ENCODE measurements at places on chromosomes 7 and 10.

- DNase-seq: no peak
Observed at GRCh38 chr7:128938544-128939074, 882 bp downstream of the IRF5 start.

- peak; percentile 28 for DNase-seq
Observed at GRCh38 chr7:25032774-25033743, 53.1 kb upstream of the OSBPL3 start.

GRCh38 chr7:137032436-137032835, 164.0 kb downstream of the CHRM2 start:
- DNase-seq: no peak

GRCh38 chr7:95481271-95482165, 4.2 kb upstream of the ASB4 start:
- no peak for DNase-seq

GRCh38 chr10:51629934-51630639, 69.3 kb downstream of the CSTF2T start:
- DNase-seq: peak; percentile 67

DNA sequence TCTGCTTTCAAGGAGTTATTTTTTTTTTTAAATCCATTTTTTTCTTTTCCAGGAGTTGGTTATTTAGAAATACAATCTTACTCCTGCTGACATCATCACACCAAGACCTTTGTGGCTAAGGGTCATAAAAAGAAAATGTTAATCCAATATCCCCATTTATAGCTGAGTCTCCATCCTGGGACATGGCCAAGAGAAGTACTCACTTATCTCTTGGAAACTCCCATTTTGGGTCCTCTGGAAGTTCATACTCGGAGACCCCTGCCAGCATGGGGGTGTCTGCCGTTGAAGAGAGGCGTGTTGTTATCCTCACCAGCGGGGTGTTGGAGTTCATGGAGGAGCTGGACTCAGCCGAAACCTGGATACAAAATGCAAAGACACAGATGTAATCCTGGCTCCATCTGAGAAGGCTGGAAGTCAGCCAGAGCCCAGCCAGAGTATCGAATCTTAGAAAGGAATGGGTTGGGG, 94.6 kb downstream of the FGFR2 start:
- DNase-seq: peak; percentile 36

DNA sequence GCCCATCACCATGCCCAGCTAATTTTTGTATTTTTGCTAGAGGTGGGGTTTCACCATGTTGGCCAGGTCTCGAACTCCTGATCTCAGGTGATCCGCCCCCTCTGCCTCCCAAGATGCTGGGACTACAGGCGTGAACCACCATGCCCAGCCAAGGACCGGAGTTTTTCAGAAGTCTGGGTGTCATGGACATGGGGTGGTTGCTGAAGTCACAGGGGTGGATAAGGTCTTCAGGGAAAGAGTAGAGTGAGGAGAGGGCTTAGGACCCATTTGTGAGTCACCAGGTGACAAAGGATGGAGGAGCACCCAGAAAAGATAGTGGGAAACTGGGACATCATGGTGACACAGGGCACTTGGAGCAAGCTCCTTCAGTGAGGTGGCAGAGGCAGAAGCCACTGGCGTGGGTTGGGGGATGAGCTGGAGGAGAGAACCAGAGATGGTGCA, 2.8 kb upstream of the GPRIN2 start:
- no peak for DNase-seq

DNA sequence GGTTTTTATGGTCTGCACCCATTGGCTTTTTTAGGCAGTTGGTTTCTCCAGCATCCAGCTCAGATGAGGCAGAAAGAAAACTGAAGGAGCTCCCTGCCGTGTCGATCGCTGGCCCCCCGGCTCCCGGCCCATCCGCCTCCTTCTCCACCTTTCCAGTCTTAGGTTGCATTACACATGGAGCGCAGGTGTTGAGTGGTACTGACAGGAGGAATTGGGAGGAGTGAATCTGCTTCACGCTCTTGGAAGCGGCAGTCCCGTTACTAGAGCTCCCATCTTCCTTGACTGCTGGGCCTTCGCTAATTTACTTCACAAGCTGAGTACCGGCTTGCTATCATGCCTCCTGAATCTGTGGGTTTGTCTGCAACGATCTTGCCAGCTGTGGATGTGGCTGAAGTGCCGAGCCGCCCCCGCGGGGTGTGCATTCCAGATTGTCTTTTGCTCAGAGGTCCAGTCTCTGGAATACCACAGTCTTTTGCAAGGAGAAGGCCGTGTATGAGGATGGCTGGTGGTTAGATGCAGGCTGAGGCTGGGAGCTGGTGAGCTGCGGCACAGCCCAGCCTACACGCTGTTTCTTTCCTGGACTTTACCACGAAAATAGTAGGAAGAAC, 17.1 kb downstream of the IQCE start:
- peak; percentile 36 for DNase-seq

- no peak for DNase-seq
Observed at GRCh38 chr7:91520645-91521044, 256.4 kb downstream of the FZD1 start.

DNA sequence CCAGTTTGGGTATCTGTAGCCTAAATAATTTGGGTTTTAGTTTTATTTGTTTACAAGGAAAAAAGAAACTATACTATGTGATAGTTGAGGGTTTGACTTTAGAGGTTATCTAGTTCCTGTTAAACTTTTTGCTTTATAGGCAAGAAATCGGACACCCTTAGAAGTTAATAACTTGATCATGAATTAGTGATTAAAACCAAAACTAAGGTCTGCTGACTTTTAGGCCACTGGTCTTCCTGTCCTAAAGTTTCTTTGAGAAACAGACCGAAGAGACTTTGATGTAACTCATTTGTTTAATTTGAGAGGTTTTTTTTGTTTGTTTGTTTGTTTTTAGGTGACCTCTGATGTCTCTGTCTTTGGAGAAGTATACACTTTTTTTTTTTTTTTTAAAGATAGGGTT, 59.7 kb downstream of the PHTF2 start:
- DNase-seq: no peak

DNA sequence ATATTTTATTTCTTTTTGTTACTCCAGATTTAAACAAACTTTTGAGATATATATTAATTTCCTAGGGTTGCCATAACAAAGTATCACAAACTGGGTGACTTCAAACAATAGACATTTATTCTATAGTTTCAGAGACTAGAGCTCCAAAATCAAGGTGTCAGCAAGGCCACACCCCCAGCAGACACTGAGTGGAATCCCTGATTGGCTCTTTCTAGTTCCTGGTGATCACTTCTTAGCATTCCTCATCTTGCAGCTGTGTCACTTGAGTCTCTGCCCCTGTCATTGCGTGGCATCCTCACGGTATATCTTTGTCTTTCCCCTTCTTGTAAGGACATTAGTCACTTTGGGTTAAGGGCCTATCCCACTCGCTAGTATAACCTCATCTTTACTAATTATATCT, 7.6 kb upstream of the SLC26A3 start:
- DNase-seq: no peak

DNA sequence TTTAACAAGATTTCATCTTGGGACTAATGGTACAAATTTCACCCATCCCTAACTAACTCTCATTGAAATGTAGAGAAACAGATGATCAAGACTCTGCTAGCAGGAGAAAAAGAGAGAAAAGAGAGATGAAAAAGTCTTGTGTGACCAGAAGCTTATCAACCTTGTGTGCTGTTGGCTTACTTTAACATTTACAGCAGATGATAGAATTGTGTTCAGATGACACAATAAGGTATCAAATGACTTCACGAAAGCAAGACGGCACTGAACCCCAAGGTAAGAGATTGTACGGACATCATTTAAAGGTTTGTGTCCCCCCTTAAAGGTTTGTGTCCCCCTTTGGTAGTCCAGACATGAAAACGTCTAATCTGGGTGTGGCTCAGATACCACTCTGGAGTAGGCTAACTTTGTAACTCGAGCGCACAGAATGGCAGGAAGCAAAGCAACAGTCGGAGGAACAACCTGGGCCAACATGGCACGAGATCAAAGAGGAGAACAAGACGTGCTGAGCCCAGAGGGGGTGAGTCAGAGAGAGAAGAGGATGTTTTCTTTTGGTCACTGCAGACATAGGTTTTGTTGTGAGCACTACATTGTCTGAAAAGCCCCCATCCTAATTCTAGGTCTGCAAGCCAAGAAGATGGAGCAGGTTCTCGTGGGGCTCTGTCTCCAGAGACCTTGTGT, 10.4 kb upstream of the LMBR1 start:
- DNase-seq: peak; percentile 35

DNA sequence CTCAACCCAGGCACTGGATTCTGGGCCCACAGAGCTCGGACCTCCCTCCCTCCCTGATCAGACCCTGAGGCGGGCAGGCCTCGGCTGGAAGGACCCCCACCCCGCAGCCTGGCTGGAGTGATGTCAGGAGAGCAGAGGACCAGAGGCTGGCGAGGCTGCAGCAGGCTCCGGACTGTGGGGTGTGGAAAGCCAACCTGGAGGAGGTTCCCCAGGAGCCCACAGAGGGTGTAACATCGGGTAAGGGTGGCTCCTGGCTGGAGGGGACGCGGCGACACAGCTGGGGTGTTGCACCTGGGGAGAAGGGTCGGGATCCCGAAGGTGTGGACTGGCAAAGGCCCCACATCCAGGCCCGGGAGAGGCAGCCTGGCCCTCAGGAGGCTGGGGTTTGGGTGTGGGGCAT, 8.9 kb upstream of the MICALL2 start:
- DNase-seq: no peak

DNA sequence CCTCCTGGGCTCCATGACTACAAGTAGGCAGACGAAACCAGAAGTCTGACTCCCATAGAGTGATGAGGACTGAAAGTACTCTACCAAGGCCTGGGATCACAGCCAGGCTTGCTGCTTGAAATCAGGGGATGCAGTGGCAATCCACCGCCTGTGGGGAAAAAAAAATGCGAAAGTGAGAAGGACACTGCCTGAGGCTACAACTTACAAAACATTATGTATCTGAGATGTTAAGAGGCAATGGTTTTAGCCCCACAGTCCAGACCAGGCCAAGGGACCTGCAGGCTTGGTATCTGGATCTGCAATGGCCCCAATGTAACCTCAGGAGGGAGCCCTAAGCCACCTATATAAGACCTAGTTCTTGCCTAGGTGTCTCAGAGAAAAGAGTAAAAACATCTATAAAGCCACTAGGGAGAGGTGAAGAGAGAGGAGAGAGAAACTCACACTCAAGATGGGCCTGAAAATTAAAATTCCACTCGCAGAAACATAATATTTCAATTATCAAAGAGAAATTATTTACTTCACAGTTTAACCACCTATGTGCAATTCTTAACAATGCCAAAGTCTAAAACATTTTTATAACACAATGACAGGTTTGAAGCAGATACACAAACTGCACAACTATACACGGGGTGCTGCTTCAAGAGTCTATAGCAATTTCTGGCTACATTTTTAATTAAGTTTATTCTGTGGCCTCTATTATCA, 13.9 kb downstream of the DNAJC1 start:
- DNase-seq: peak; percentile 56

- no peak for DNase-seq
Observed at GRCh38 chr7:134767520-134768168, 11.8 kb upstream of the CALD1 start.

DNA sequence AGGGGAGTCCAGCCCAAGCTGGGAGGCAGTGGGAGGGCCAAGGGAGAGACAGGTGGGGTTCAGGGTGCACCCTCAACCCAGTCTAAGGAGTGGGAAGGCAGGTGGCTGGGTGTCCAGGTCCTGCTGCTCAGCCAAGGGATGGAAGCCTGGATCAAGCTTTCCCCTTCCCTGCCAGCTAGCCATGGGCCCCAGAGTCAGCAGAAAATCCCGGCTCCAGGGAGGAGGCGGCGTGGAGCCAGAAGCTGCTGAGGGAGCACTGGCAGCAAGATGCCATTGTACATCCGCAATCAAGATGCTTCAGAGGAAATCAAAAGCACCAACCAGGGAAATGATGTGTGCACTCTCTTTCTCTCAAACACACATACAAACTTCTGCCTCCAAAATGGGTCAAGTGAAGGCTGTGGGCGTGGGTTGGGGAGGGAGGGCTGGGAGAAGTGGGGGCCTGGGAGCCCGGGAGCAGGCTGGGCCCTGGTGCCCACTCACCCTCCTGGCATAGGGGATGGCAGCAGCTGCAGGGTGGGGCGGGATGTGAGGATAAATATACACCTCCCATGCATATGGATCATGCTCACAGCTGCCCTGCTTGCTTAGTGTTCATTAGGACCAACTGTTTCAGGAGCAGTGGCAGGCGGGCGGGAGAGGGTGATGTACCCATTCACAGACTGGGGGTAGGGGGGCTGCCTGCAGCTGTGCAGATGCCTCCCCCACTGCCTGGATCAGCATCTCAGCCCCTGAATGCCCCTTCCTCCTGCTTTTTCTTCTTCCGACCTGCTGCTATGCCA, 24.2 kb downstream of the TRIM8 start:
- no peak for DNase-seq

- no peak for DNase-seq
Observed at GRCh38 chr10:71877821-71878220, 26.8 kb upstream of the PSAP start.

GRCh38 chr10:96714031-96714590, 6.2 kb downstream of the PIK3AP1 start:
- peak; percentile 13 for DNase-seq

- DNase-seq: peak; percentile 34
Observed at GRCh38 chr10:34255035-34255434, 560.1 kb downstream of the PARD3 start.

GRCh38 chr10:96374639-96374984, 15.8 kb upstream of the OPALIN start:
- DNase-seq: no peak

GRCh38 chr10:102395400-102396316, at the start of gene NFKB2:
TSS of gene NFKB2 (plus strand) at chr10:102395705. CDS start at chr10:102395960, 255 bp downstream.
- DNase-seq: peak; percentile 79

DNA sequence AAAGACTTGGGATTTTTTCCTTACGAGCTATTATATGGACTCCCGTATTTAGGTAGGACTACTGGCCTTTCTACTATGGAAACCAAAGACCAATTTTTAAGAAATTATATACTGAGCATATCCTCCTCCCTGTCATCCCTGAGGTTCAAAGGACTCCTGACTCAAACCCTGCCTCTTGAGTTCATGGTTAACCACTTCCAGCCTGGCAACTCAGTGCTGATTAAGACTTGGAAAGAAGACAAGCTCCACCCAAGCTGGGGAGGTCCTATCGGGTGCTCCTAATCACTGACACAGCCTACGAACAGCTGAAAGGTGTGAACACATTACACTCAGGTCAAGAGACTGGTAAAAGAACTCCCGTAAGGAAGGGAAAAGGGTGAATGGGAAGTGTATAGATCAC, 66.8 kb downstream of the LYZL2 start:
- DNase-seq: no peak

GRCh38 chr7:111364413-111364812, 197.9 kb downstream of the IMMP2L start:
- peak; percentile 77 for DNase-seq

- DNase-seq: no peak
Observed at GRCh38 chr10:9311702-9312499, 1257.4 kb downstream of the GATA3 start.

- no peak for DNase-seq
Observed at GRCh38 chr7:63008366-63008765, 990.3 kb upstream of the ZNF722 start.

GRCh38 chr7:37540917-37541316, 92.3 kb upstream of the ELMO1 start:
- no peak for DNase-seq

Data from fibroblast of upper back skin (primary cell).